Right forelimb (tissue), 1 donor: ENCODE measurements at places on chromosomes 11 and 22.

GRCh38 chr11:117731722-117732290 is 65.2 kb downstream of the DSCAML1 start:
- no peak for DNase-seq

DNA sequence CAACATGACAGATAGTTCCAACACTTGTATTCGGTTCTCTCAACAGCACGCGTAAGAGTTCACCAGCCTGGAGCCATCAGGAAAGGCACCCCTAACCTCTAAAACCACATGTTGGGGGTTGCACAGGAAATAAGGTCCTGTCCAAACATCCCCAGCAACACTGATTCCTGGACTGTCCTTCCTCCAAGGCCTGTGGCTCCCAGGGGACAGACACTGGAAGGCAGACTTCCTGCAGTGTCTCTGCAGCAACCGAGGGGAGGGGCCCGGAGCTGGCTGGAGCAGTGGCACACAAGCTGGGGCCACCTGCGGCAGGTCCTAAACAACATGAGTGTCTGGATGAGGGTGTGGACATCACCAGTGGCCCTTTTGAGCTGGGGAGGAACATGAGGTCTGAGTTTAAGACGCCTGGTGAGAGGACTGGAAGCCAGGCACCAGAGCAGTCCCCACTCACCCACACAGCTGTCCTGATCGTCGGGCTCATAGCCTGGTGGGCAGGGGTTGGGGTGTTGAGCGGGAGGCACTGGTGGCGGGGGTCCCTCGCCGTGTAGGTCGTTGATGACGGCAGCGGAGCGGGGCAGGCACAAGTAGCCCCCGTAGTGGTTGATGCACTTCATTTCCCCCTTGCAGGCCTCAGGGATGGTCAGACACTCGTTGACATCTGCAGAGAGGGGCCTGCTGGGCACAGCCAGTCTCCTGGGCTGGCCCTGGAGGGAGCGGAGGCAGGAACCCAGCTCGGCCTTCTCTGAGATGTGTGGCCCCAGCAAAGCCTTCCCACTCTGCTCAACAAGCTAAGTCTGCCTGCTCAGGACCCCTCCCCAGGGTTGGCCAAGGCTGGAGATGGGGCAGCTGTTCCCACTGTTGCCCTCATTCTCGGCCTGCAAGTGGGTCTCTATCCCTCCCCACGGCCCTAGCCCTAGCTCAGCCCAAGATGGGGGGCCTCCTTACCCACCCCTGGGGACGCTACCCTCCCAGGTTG is 1.6 kb downstream of the EFEMP2 start:
- no peak for DNase-seq

DNA sequence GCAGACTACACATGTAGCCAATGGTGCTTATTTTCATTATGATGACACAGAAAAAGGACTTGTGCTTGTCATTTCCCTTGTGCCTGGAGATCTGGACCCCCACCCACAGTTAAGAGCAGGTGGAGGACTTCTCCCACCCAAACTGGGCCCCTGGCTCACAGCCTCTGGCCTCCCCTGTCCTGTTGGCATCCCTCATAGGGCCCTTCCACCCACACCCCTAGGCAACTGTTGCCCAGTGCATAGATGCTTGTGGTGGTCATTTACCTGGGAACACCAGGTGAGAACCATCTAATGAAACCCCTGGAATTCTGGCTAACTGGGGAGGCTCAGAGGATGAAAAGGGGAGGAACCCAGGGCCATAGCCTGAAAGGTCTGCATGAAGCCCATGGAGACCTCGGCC is 355.9 kb downstream of the BUD13 start:
- DNase-seq: no peak

- DNase-seq: no peak
These were observed 22.3 kb upstream of the GUCY1A2 start for GRCh38 chr11:107040433-107041087.

DNA sequence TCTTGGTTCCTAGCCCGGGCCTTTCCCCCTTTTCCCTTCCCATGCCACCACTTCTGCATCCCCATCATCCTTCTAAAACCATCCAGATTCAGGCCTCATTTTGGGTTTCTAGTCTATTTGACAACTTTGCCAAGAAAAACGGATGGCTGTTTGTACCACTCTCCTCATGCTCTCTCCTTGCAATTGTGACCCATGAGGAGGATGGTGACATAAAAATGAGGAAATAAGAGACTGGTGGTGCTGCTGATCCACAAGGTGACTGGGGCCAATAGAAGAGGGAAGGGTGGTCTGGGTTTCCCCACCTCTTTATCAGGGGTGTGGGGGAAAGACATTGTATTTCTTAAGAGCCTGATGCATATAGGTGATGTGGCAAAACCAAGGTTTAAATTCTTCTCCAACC is 1.0 kb downstream of the MS4A4A start:
- DNase-seq: no peak

DNA sequence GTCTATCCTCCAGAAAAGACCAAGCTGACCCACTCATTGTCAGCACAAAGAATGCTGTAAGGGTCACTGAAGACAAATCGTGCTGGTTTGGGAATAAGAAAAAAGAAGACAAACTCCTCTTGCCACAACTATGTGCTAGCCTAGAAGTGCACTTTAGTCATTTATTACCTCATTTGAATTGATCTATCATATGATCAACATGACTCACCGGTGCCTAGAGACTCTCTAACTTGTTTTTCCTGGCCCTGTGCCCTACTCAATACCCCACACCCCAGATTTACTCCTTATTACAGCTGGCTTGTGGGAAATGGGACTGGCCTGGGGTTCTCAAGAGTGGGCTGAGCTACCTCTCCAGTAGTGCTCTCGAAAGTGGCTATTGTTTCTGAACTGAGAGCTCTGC is 35.9 kb upstream of the HORMAD2 start:
- DNase-seq: no peak

DNA sequence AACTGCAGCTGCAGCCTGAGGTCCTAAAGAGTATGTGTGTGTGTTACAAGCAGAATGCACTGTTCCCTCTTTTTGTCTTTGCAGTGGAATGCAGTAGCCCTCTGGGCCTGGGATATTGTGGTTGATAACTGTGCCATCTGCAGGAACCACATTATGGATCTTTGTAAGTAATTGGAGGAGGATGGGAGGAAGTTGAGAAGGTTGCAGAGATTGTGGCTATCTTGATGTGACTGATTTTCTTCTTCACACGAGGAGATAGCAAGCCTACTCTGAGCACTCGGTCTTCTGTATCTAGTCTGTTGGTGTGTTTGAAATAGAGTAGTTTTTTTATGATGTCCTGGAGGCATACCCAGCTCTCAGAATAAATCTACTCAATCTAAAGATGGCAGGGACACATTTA is 2.3 kb downstream of the RBX1 start:
- DNase-seq: no peak

DNA sequence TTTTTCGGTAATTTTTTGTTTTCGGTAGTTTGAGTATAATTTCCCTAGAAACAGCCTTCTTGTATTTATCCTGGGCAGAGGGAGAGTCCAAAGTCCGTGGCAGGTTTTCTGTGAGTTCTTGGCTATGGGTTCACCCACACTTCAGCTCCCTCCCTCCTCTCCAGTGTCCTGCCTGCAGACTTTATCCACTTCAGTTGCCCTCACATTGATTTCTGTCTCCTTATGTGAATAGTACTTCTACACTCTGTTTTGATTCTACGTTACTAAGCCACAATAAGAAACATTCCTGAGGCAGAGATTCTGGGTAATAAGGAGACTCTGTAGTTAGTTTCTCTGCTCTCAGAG is 868.6 kb downstream of the METTL15 start:
- DNase-seq: no peak

- DNase-seq: no peak
These were observed 125.7 kb upstream of the SNX19 start for GRCh38 chr11:131042041-131042390.

GRCh38 chr11:21511835-21512440 is 680.9 kb upstream of the ANO5 start:
- DNase-seq: no peak
